ENCODE measurements at places on chromosomes 2 and 18. TPM values are rescaled to one million over a fixed set of nuclear protein-coding genes. Genes with fewer than 3 reads are reported as not detected.

- no peak for DNase-seq
- no peaks in the 10 kb centered on the region for H3K4me1 ChIP-seq
- H3K27ac ChIP-seq: no peak overlapping the region
Measured at GRCh38 chr2:239930871-239931771, 94.0 kb downstream of the NDUFA10 start.

- no peaks in the 10 kb centered on the region for H3K4me1 ChIP-seq
- no peaks in the 10 kb centered on the region for H3K27me3 ChIP-seq
- DNase-seq: no peak
- H3K27ac ChIP-seq: no peak overlapping the region
- H3K36me3 ChIP-seq: no peaks in the 10 kb centered on the region
Measured at GRCh38 chr18:79917853-79918614, 33.4 kb downstream of the SLC66A2 start.

GRCh38 chr2:11582862-11583752 is 49.3 kb downstream of the GREB1 start:
- H3K27ac ChIP-seq: no peak overlapping the region
- no peak overlapping the region for H3K4me3 ChIP-seq
- H3K27me3 ChIP-seq: no peaks in the 10 kb centered on the region

DNA sequence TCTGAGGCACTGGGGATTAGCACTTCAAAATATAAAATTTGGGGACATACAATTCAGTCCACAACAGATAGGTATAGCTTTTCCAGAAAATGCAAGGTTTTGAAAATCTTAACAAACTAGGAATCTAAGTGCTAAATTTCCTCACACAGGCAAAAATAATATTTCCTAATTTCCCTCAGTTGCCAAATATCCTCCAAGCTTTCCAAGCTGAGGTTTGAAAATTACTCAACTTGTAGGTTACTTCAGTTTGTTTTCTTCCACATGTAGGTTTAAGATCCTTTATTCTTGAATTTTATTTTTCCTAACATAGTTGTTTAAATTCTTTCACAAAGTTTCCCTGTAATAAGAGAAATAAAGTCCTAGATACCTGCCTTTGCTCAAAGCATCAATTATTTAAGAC is 192.9 kb upstream of the NRXN1 start:
- no peak overlapping the region for H3K4me3 ChIP-seq
- no peaks in the 10 kb centered on the region for H3K4me1 ChIP-seq
- DNase-seq: no peak
- H3K36me3 ChIP-seq: no peaks in the 10 kb centered on the region

DNA sequence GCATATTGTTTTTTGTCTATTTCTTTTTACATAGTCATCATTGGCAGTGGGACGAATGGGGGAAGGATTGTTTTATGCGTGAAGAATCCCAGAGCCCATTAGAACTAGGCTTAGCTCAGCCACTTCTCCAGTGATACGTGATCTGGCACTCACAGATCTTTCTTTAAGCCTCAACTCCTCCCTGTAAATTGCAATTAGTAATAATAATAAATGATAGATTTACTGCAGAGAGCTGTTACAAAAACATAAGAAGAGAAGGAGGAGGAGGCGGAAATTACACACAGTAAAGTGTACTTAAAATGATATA is 629.3 kb downstream of the NRXN1 start:
- H3K27me3 ChIP-seq: no peaks in the 10 kb centered on the region
- no peaks in the 10 kb centered on the region for H3K36me3 ChIP-seq
- no peak overlapping the region for H3K4me3 ChIP-seq
- H3K27ac ChIP-seq: no peak overlapping the region
- no peak for DNase-seq

- H3K27me3 ChIP-seq: no peaks in the 10 kb centered on the region
- no peak for DNase-seq
- no peak overlapping the region for H3K27ac ChIP-seq
- H3K4me1 ChIP-seq: no peaks in the 10 kb centered on the region
- H3K4me3 ChIP-seq: no peak overlapping the region
Measured at GRCh38 chr2:175293776-175294175, 112.3 kb upstream of the ATP5MC3 start.

DNA sequence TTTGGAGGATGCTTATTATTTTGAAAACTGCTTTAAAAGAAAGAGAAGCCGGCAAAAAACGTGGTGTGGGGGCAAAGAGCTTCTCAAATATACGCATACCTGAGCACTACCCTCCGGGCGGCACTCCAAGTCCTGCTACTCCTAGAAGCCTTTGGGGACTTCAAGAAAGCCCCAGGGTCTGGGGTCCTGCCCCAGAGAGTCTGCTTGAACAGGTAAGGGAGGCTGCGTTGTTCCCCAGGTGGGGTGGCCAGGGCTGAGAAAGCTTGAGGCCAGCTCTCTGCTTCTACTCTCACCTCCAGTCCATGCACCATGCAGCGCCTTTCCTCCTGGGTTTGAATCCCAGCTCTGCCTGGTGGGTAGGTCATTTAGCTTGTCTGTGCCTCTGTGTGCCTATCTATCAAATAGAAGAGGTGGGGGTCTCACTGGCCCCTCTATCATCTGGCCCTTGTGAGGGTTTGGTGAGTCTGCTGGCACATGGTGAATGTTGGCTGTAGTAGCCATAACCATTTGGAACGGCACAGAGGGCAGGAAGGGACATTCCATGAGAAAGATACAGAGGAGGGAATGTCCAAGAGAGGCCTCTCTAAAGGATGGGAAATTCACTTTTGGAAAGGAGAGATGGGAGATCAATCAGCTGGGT is 19.5 kb downstream of the MALL start:
- H3K4me3 ChIP-seq: no peak overlapping the region
- no peak for DNase-seq
- no peaks in the 10 kb centered on the region for H3K36me3 ChIP-seq
- no peak overlapping the region for H3K27ac ChIP-seq
- H3K27me3 ChIP-seq: no peaks in the 10 kb centered on the region
- no peaks in the 10 kb centered on the region for H3K4me1 ChIP-seq

GRCh38 chr2:170022692-170023091 is 155.3 kb upstream of the MYO3B start:
- no peaks in the 10 kb centered on the region for H3K4me1 ChIP-seq
- H3K36me3 ChIP-seq: no peaks in the 10 kb centered on the region
- no peak overlapping the region for H3K27ac ChIP-seq
- DNase-seq: no peak
- no peak overlapping the region for H3K4me3 ChIP-seq

DNA sequence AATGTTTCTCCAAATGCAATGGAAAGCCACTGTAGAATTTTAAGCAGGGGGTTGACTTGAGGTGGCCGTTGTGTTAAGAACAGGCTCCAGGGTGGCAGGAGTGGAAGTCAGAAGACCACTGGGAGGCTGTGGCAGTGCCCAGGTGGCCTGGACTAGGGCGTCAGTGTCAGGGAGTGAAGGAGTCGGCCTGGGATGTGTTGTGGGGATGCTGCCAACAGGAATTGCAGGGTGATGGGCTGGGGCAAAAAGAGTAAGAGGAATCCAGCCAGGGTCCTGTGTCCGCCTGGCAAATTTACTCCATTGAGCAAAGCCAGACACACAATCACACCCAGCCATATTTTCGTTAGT is 55.1 kb downstream of the ACAA2 start:
- no peak overlapping the region for H3K27ac ChIP-seq
- H3K27me3 ChIP-seq: no peaks in the 10 kb centered on the region
- H3K4me3 ChIP-seq: no peak overlapping the region

DNA sequence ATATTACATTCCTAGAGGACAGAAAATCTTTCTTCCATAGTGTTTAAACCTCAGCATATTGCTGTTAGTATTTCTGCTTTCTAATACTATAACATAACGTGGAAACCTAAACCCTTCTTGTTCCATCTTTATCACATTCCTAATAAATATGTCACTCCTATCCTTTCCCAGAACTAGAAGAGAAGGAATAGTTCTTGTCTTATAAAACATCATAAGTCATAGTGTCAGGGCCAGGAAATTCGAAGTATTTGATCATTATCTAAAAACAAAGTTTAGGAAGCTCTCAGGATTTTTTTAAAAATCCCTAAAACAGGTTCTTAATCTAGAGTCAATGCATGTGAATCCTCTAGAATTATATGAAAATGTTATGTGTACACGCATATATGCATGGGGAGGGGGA is 2.0 kb downstream of the NHEJ1 start:
- peaks cover 5% of the 10 kb centered on the region for H3K36me3 ChIP-seq
- peaks cover 8% of the 10 kb centered on the region for H3K4me1 ChIP-seq
- H3K4me3 ChIP-seq: no peak overlapping the region
- DNase-seq: no peak

- no peak overlapping the region for H3K27ac ChIP-seq
- no peak overlapping the region for H3K4me3 ChIP-seq
- H3K4me1 ChIP-seq: no peaks in the 10 kb centered on the region
- peaks cover 7% of the 10 kb centered on the region for H3K36me3 ChIP-seq
- no peaks in the 10 kb centered on the region for H3K27me3 ChIP-seq
- DNase-seq: no peak
Measured at GRCh38 chr2:85011098-85011497, 40.1 kb downstream of the KCMF1 start.

DNA sequence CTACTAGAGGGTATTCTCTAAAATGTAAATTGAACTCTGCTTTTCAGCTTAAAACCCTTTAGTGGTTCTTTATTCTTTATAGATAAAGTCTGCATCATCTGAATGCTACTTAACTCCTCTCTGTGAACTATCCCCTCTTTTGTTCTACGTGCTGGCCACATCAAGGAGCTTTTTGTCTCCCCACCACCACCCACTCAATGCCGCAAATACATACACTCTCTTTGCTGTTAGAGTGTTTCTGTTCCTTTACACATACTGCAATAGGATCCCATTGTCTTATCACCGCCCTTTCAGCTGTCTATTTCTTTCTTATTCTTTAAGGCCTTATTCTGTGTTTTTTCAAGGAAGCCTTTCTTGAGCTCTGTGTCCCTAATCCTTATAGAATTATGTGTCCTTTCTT is 83.3 kb downstream of the EML4 start:
- peak; percentile 29 for DNase-seq
- H3K4me3 ChIP-seq: no peak overlapping the region
- peaks cover 33% of the 10 kb centered on the region for H3K4me1 ChIP-seq
- H3K27ac ChIP-seq: no peak overlapping the region
- no peaks in the 10 kb centered on the region for H3K36me3 ChIP-seq

- no peaks in the 10 kb centered on the region for H3K27me3 ChIP-seq
- H3K27ac ChIP-seq: no peak overlapping the region
- H3K36me3 ChIP-seq: no peaks in the 10 kb centered on the region
- H3K4me3 ChIP-seq: no peak overlapping the region
Measured at GRCh38 chr2:106316915-106317314, 122.8 kb upstream of the UXS1 start.

DNA sequence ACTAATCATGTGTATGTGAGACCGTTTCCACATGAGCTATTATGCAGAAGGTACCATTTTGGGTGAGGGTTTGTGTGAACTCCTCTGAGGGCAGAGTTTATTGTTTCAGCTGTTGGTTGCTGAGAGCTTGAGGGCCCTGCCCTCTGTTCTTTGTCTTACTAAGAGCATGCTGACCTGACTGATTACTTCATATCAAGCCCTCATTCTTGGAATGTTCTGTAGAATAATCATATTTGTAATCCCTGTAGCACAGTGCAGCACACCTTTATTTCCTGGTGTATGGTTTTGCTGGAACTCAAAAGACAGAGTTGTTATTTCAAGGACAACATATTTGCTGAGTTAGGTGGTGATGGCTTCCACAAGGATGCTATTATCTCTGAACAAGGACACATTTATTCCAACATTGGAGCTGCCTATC is 118.5 kb downstream of the GALNT3 start:
- no peaks in the 10 kb centered on the region for H3K27me3 ChIP-seq
- H3K36me3 ChIP-seq: peaks cover 10% of the 10 kb centered on the region
- no peak overlapping the region for H3K27ac ChIP-seq
- no peak overlapping the region for H3K4me3 ChIP-seq
- DNase-seq: no peak

DNA sequence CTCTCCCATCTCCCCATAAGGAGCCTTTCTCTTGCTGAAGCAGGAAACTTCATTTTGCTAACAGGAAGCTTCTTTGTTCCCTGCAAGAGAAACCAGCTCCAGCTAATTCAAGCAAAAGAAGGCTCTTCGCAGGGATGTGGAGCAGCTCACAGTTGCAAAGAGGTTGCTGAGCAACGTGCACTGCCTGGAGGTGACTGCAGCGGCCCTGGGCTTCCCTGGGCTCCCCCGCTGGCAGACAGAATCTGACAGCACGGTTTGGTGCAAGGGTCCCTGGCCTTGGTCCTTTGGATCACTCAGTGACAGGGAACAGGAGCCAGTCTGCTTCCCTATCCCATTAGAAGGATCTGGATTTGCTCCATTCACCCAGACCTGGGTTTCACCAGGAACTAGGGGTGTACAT is 25.8 kb downstream of the GPR55 start:
- peaks cover 17% of the 10 kb centered on the region for H3K27me3 ChIP-seq
- H3K36me3 ChIP-seq: no peaks in the 10 kb centered on the region
- no peak overlapping the region for H3K27ac ChIP-seq
- H3K4me3 ChIP-seq: no peak overlapping the region
- peaks cover 10% of the 10 kb centered on the region for H3K4me1 ChIP-seq
- peak; percentile 39 for DNase-seq

RIF1 gene
- total RNA-seq: 96.4 TPM

ESPNL gene
- total RNA-seq: 0.59 TPM

SLC9A4 gene
- not detected for total RNA-seq
